ENCODE measurements at places on chromosomes 1 and 21.

DNA sequence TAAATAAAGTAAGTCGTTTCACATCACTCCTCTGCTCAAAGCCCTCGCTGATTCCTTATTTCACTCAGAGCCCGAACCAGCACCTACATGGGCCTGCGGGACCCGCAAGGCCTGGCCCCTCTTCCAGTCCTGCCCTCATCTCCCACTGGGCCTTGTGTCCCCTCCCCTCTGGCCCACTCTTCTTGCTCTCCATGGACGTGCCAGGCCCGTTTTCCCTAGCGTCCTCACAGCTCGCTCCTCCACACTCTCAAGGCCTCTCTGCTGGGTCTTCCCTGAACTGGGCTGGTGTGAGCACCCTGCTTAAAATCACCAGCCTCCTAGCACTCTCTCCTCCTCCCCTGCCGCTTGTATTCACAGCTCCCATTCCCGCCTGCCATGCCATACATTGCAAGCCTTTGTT is 237.9 kb downstream of the FOXD2 start:
- no peak for DNase-seq

GRCh38 chr1:87437663-87438295 is 109.1 kb downstream of the LMO4 start:
- DNase-seq: no peak

GRCh38 chr1:12185036-12185917 is 18.5 kb downstream of the TNFRSF1B start:
- no peak for DNase-seq

DNA sequence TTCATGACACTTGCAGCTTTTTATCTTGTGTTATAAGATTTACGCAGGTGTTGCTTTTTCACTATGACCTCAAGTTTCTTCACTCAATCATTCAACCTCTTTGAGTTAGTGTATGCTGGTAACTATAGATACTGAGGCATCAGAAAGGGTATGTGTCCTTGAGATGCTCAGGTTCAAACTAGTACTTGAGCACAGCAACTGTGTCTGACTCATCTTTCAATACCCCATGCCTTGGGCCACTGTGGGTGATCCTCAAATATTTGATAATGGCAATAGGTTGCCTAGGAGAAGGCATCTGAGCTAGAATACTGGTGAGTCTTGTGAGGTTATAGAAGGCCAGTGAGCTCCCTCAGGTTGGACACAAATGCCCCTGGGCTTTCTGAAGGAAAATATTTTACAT is 88.1 kb upstream of the SPATA6 start:
- DNase-seq: no peak

GRCh38 chr1:184494929-184495328 is 108.1 kb downstream of the C1orf21 start:
- no peak for DNase-seq

DNA sequence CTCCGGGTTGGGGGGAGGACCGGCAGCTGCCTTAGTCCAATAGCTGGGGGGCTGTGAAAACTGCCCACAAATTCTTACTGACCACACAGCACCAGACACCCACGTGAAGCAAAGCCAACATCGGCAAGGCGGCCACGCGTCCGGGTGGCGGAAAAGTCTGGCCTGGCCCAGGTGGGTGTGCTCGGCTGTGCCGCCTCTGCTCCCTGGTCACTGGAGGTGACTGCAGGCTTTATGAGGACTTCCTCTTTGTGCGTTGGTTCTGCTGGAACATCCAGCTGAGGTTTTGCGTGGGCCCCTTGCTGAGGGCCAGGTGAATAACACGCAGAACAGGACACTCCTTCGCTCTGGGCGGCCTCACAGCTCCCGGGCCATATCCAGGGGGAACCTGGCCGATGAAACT is 35.4 kb downstream of the FAAP20 start:
- no peak for DNase-seq

GRCh38 chr1:56079391-56079790 is 500.0 kb downstream of the PLPP3 start:
- DNase-seq: no peak

GRCh38 chr1:181525104-181525721 is 41.9 kb downstream of the CACNA1E start:
- no peak for DNase-seq

- DNase-seq: peak; percentile 13
Observed at GRCh38 chr1:164155347-164155746, 403.6 kb upstream of the PBX1 start.

DNA sequence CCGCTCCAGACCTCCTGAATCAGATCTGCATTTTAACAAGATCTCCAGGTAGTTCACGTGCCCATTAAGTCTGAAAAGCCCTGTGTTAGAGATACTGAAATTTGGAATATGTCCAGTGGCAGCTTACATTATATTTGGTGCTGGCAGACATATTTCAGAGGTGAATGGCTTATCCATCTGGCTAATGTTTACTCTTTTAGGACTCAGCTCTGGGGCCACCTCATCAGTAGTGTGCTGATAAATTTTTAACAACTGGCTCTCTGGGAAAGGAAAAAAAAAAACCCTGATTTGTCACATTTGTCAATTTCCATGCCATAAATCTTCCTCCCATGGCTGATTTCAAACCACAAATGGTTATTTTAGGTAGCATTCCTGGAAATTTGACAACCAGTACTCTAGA is 25.3 kb upstream of the SYT6 start:
- DNase-seq: no peak

DNA sequence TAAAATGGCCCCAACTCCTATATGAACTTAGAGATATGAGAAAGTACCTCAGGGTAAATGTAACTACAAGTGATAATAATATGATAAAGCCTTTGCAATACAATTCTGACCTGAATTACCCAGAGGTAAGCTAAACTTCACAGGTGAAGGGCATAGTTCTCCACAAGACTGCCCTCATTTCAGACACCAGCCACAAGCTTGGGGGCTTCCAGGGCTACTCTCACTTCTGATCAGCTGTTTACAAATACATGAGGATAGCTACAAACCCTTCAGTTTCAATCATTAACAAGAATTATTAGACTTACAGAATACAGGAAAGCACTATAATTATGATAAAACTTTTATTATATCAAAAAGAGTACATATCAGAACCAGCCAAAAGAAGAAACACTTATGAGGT is 18.7 kb upstream of the DPH5 start:
- DNase-seq: no peak

GRCh38 chr1:156842618-156843300 is 16.2 kb downstream of the INSRR start:
- no peak for DNase-seq

GRCh38 chr1:55463814-55464475 is 248.8 kb upstream of the USP24 start:
- DNase-seq: no peak

- no peak for DNase-seq
Observed at GRCh38 chr1:72322910-72323309, 40.6 kb upstream of the NEGR1 start.

All from left renal cortex interstitium (tissue), 4 donors.